ENCODE measurements at places on chromosomes 5 and 9.
A peak's percentile ranks its signal among the peaks of the same experiment; 100 is the strongest.

GRCh38 chr9:95107001-95107749, 210.3 kb downstream of the FANCC start:
- no peak for DNase-seq

DNA sequence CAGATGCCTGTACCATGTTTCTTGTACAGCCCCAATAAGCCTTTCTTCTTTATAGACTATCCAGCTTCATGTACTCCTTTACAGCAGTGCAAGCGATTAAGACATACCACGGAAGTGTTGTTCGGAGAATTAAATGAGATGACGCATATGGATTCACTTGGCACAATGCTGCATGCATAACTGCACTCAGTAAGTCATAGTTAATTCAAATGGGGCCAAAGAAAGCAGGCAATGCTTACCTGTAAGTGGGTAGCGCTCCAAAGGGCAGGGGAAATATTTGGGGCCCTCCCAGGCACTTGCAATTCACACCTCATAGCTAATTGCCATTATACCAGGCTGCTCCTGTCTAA, 7.7 kb upstream of the ADRA1B start:
- no peak for DNase-seq

DNA sequence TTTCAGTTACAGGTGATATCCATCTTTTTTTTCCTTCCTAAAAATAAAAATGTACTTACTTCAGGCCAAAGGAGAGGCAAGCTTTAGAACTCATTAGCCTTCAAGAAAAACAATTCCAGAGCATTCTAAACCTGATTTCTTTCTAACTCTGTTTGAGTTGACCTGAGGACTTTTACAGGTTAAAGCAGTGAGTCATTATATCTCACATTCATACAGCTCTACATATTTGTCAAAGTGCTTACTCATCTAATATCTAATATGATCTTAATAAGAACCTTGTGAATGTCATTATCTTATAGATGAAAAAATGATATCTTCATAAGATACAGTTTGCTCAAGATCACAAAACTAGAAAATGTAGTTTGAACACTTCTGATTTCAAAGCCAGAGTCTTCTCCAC, 149.2 kb upstream of the CDKN2B start:
- DNase-seq = no peak

- no peak for DNase-seq
Observed at GRCh38 chr5:59785676-59786333, 107.7 kb downstream of the PDE4D start.

- no peak for DNase-seq
Observed at GRCh38 chr9:2907411-2907810, 63.5 kb upstream of the PUM3 start.

GRCh38 chr9:112355427-112355897, 22.0 kb upstream of the PTBP3 start:
- no peak for DNase-seq

DNA sequence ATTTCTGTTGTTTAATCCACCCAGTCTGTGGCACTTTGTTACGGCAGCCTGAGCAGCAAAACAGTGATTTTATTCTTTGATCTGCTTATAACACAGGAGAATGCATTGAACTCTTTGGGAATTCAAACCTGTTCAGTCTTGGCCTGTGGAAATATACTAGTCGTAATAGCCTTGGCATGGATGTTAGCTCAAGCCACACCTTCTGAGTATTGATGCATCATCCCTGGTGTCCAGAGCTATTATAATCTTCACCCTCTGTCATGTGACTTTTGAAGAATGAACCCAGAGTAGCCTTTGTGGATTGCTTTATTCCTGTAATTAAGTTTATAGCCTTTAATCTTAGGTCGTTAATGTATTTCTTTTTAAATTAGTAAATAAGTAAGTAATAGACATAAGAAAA, 50.8 kb upstream of the TEX48 start:
- no peak for DNase-seq

DNA sequence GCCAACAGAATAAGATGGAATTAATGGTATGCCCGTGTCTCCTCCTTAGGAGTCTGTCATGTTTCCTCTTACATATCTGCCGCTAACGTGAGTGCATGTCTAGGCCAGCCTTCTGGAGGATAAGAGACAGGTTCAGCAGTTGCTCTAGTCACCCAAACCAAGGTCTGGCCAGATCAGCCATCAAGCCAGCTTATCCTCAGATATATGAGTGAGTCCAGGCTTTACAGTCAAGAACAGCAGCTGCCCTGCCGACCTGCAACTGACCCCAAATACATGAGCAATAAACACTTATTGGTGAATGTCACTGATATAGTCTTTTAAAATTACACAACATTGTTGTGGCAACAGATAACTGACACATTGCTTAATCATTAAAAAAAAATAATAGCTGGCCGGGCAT, 123.5 kb downstream of the TSSK1B start:
- DNase-seq = no peak

GRCh38 chr5:138149530-138149929, 10.3 kb upstream of the NME5 start:
- DNase-seq = no peak

GRCh38 chr9:99020786-99021436, 77.2 kb downstream of the COL15A1 start:
- no peak for DNase-seq

GRCh38 chr5:123278284-123278683, 144.9 kb downstream of the CEP120 start:
- DNase-seq = no peak

DNA sequence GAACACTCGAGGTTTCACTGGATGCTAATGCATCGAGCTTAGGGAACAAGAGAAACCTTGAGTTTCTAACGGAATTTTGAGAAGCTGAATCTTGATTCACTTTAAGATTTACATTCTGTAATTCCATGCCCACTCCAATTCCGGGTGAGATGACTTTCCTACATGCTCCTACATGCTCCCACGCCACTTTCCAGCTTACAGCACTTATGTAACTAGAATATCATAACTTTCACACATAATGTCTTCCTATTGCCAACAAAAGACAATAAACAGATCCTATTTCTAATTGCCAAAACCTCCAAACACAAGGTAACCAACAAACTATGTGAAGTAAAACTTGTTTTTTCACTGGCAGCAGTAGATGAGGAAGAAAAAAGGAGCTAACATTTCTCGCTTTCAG, 72.9 kb downstream of the ECPAS start:
- no peak for DNase-seq

GRCh38 chr9:87184956-87185642, 237.8 kb upstream of the GAS1 start:
- DNase-seq = no peak

DNA sequence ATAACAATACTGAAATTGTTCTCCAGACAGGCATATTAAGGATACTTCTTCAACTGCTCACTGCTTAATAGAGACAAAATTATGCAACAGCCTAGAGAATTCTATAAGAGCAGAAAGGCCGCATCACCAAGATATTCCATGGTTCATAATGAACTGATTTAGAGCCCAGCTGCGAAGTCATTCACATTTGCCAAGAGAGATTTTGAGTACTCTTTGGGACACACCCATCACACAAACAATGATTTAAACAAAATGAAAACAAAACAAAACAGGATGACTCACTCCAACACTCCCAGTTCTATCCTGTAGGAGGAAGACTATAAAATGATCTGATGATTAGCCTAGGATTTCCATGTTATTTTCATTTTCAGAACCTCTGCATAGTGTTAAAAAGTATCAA, 145.7 kb upstream of the GNA14 start:
- DNase-seq = no peak

- peak; percentile 42 for DNase-seq
Observed at GRCh38 chr5:6659941-6660684, 26.9 kb downstream of the SRD5A1 start.

DNA sequence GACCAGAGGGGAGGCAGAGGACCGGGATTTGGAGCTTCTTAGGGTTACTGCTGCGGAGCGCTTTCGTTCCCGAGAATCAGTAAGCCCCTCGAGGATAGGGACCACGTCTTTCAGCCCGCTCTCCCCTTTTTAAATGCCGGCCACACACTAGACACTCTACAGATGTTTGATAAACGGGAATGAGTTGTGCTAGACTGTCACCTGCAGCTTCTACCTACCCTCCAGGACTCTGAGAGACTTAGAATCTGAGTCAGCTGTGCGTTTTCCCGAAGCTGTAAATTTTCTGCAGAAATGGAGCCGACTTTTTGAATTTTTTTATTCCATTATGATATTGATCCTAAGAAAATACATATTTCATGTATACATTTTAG, 670 bp downstream of the CCDC171 start:
- no peak for DNase-seq

DNA sequence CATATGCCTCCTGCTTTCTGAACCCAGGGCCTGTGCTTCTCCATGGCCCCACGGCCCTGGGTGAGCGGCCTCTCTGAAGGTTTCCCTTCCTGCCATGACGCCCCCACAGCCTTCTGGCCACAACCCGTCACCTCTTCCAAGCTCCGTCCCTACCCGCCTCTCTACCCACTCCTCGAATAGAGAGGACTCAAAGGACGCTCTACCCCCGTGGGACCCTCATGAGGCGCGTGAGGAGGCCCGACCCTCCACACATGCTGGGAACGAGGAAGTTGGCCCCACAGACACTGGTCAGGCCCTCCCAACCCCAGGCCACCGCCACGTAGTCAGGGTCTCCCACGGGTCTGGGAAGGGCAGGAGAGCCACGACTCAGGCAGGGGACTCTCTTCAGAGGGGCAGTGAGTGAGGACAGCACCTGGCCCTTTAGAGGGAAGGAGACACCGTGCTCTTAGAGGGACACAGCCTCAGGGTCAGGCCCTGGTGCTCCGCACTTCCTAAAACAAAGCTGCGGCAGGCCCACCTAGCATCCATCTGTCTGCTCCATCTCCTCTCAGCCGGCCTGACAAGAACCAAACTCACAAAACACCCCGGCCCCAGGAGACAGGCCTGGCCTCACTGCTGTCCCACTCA, 5.3 kb downstream of the BRD3 start:
- DNase-seq = no peak

DNA sequence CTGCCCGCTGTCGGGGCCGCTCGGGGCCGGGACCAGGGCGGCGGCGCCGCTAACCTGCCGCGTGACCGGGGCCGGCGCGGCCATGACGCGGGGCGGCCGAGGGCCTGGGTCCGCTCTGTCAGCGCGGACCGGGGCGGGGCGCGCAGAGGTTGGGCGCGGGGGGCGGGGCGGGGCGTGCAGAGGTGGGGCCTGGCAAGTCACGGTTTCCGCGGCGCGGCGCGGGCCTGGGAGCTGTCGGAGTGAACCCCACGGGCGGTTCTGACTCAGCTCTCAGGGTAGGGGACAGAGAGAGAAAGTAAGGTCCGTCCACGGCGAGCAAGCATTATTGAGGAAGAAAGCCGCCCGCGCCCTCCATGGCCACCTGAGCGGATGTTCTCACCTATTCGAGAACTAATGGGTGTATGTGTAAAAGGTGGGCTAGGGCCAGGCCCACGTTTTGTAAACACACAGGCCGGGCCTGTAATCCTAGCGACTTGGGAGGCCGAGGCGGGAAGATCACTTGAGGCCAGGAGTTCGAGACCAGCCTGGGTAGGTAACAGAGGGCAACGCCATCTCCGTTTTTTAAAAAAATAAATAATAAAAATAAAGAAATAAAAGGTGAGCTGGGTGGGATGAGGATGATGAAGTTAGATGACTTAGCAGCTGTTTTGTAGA, at the start of gene PRXL2C:
PRXL2C (minus strand) TSS at position 120 of the 654 bp plus-strand sequence; CDS start at position 84, 36 bp downstream.
- no peak for DNase-seq

- no peak for DNase-seq
Observed at GRCh38 chr9:37364136-37364535, 58.4 kb upstream of the GRHPR start.

DNA sequence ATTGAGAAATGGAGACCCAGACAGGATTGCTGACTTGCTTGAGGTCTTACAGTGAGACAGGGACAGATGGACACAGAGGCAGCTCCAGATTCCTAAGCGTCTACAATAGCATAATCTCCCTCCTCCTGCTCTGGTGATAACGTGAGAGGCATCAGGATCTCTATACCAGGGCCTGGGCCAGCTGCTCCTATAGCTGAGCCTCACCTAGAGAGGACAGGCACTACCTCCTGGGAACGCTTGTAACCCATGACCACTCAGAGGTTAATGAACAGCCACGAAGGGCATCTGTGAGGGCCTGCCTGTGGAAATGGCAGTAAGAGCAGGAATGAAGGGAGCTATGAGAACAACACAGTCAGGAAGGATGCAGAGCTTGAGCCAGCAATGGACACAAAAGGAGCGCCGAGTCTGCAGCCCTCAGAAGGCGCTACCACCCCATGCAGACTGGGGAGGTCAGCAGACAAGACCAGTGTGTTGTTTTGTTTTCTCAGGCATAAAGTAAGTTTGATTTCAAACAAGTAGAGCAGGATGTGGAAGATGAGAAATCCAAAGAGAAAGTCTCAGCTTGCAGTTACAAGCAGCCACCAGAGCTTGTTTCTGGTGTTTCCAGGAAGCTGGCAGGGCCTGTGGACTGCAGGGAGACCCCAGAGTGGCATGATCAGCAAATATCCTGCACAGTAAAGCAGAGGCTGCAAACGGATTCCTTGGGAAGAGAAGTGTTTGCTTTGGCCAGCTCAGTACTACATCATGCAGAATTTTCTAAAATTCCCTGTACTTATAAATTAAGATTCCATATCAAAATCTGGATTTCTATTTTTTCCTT, 17.4 kb downstream of the ANKS6 start:
- no peak for DNase-seq

DNA sequence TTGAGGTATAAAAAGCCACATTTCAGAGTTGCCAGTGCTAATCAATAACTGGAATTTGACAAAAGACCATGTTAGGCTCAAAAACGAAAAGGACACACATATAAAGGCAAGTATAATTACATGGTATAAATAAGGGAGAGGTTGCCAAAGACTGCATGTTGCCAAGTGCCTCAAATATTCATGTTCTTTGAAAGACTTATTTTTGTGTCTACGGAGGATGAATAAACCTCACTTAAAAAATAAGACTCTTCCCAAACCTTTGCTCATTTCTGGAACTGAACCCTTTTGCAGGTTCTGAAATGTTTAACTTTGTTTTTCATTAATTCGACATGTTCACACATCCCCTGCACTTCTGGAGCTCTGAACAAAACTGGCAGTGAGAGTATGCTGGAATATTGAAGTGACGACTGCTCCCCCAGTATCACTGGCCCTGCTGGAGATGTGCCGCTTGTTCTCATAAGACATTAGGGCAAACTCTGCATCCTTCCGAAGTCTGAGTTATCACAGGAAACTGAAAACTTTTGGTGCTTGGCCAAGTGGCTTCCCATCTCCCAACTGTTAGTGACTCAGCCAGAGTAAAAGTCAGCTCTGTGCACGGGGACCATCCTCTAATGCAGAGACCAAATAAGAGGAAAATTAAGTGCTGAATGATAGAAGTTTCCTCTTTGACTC, 336.8 kb downstream of the GLIS3 start:
- no peak for DNase-seq

Data from GM12878 (cell line).